Regular cardiac myocyte (primary cell): ENCODE measurements at places on chromosomes 6 and 20. TPM values are rescaled to one million over a fixed set of nuclear protein-coding genes. Genes with fewer than 3 reads are reported as not detected.

LPA gene
- total RNA-seq: under 0.01 TPM in 1 of 2 replicates, not detected in the other

RBPJL gene
- total RNA-seq: not detected in 2 replicates

DZANK1 gene
- 0.56 and 1.2 TPM in 2 replicates for total RNA-seq

OSER1 gene
- 48.2 and 49.7 TPM in 2 replicates for total RNA-seq

TP53TG5 gene
- total RNA-seq: under 0.01 TPM in 1 of 2 replicates, not detected in the other

VIP gene
- not detected in 2 replicates for total RNA-seq

EEF1E1 gene
- 63.1 and 121 TPM in 2 replicates for total RNA-seq

MAK gene
- total RNA-seq: not detected in 2 replicates

HCK gene
- not detected in 2 replicates for total RNA-seq

GMPR gene
- total RNA-seq: 7.6 and 8.1 TPM in 2 replicates

UBE2C gene
- total RNA-seq: 7.9 and 46.4 TPM in 2 replicates

PRICKLE4 gene
- 0.19 and 0.56 TPM in 2 replicates for total RNA-seq

HCRTR2 gene
- total RNA-seq: not detected in 2 replicates

MATN4 gene
- 0.19 TPM in 1 of 2 replicates, not detected in the other for total RNA-seq

OR2J3 gene
- total RNA-seq: not detected in 2 replicates
